ENCODE measurements at places on chromosomes 12 and 14. TPM values are rescaled to one million over a fixed set of nuclear protein-coding genes. Genes with fewer than 3 reads are reported as not detected.
A peak's percentile ranks its signal among the peaks of the same experiment; 100 is the strongest.

Gene FBLN5
- 125 TPM for total RNA-seq

Gene ARHGAP9
- total RNA-seq: 4.2 TPM

Gene ACSM4
- total RNA-seq: not detected

Gene SERPINA5
- total RNA-seq: 7.7 TPM

Gene IL31
- total RNA-seq: not detected

Gene REM2
- total RNA-seq: not detected

Gene HECTD1
- 130 TPM for total RNA-seq

Gene KLRC4
- total RNA-seq: not detected

- no peak for DNase-seq
These were observed 239.8 kb downstream of the KTN1 start for GRCh38 chr14:55819610-55820304.

DNA sequence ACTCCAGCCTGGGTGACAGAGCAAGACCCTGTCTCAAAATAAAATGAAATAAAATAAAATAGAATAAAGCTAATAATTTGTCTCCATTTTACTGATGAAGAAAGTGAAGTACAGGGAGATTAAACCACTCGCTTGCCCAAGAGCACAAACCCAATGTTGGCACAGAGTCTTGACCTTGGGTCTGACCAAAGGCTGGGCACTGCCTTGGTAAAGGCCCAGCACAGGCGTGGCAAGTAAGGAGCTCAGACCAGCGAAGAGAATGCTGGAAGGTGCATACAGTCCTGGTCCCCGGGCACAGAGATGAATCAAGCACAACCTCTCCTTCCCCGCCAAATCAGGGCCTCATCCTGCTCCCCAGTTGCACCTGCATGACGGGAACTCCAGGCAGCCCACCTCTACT is 26.9 kb downstream of the SCARB1 start:
- DNase-seq: no peak

- DNase-seq: peak; percentile 65
These were observed 42.4 kb upstream of the PPP2R5C start for GRCh38 chr14:101719045-101719645.

DNA sequence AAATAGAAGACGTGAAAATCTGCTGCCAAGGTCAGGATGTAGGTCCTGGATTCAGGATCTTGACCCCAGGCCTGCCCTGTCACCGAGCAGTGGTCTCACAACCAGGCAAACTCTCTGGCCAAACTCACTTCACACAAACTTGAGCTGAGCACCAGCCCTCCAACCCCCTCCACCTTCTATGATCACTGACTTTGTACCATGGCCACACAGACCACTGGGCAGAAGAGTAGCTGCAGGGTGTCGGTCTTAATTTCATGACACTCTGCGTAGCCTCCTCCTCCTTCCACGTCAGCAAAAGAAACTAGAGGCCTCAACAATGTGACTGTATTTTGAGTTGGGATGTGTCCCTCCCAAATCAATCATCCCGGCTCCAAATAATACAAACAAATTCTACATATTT is 7.2 kb upstream of the TBX3 start:
- no peak for DNase-seq

DNA sequence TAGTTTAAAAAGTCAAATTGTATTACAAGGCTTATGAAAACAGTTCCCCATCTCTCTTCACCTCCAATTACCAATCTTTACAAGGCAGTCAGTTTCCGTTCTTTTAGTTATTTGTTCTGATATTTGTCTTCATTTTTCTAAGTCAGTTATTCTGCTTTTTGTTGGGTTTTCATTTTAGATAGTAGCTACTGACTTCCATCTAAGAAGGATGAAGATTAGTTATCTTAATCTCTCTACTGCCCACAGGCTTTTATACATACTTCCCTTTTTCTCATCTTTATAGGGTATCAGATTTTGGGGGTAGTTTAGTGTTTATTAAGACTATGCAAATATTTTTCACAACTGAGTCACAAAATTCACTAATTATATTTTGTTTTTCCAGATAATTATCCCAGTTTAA is 38.4 kb downstream of the FRS2 start:
- no peak for DNase-seq

DNA sequence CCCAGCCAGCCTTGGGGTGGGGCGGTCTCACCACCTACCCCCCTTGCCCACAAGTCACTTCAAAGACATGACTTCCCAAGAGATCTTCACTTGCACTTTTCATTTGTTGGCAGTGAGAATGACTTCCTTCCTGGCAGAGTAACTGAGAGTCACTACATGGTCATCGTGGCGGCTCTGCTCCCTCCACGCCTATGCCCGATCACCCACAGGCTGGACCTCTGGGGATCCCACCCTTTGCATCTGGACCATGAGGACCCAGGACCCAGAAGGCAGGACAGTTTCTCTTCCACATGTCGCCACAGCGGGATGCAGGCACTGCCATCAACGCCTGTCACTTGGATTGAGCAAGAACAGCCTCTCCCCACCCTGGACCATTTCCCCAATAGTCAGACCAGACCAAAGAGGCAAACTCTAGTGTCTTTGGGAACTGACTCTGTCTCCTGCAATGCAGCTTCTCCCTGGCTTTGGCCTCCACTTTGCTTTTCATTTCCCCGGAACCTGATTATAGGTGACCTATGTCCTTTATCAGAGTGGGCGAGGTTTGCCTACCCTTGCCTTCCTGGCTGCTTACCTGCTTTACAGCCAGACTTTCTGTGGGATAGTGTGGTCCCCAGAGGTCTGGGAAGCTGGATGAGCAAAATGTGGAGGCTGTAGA is 3.6 kb downstream of the VDR start:
- no peak for DNase-seq

DNA sequence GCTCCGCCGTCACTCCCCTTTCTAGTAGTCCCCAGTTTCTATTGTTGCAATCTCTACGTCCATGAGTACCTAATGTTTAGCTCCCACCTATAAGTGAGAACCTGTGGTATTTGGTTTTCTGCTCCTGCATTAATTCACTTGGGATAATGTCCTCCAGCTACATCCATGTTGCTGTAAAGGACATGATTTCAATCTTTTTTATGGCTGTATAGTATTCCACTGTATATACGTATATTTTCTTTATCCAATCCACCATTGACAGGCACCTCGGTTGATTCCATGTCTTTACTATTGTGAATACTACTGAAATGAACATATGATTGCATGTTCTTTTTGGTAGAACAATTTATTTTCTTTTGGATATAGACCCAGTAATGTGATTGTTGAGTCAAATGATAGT is 114.7 kb downstream of the ANKS1B start:
- DNase-seq: no peak
